ENCODE measurements at places on chromosomes 3 and 15. TPM values are rescaled to one million over a fixed set of nuclear protein-coding genes. Genes with fewer than 3 reads are reported as not detected.

Gene PPM1L
- total RNA-seq: 7.9 TPM

Gene GNAI2
- 218 TPM for total RNA-seq

Gene LAMB2
- total RNA-seq: 121 TPM

Gene TMEM108
- 3.5 TPM for total RNA-seq

Gene EBLN2
- 4.4 TPM for total RNA-seq

Gene MORC1
- total RNA-seq: not detected

Gene EXD1
- total RNA-seq: not detected

Gene PYGO1
- total RNA-seq: 0.83 TPM

Gene CDV3
- total RNA-seq: 167 TPM

Gene LYZL4
- not detected for total RNA-seq

Gene FBLN2
- total RNA-seq: 11.8 TPM

Gene LRRFIP2
- total RNA-seq: 30.7 TPM

DNA sequence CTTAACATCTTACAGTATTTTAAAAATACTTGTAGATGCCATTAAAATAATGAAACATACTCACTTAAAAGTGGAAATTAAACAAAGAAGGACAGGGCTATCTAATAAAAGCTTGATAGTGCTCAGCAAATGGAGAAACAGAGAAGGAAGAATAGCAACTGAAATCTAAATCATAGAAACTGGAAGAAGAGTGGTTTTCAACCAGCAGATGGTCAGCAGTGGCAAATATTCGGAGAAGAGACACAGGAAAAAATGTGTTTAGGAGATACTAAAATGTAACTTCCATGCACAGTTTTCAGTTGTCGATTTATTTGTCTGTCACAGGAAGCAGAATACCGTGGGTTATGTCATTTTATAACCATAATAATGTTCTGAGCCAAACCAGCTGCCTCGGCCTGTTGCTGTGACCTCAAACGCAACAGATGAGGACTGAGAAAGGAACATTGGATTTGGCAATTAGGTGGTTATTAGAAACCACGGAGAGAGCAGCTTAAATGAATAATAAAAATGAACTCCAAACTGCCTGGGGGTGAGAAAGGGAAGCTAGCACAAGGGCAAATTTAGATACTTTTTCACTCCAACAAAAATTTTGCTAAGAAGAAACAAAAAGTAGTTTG lies 246.6 kb upstream of the KCNMB2 start:
- DNase-seq: no peak

DNA sequence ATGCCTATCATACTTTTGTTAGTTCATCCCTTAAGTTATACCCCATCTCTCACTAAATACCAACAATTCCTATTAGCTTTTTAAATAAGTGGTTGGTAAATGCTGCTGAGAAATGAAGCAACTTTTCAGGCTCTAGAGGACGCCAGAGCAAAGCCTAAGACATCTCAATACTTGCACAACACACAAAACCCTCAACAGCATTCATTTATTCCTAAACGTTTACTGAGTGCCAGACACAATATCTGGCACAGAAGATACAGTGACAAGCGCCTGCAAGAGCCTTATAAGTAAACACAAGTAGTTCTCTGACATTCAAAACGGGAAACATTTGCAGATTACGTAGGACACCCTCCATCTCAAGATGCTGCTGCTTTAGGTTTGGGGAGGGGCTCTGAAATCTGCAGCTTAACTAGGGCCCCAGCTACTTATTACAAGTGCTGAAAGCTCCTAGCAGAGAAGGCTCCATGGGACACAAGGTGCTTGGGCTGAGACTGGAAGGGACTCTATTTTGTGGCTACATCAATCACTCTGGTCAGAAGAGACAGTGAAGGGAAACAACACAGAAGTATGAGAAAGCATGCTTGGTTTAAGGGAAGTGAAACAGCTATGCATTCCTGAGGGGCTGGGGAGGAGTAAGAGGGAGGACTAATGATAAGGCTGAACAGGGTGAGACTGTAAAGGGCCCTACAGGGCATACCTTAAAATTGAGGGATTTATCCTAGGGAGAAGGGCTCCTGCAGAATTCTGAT lies 311.3 kb downstream of the PLCL2 start:
- no peak for DNase-seq

GRCh38 chr3:72997421-72997961 lies 880 bp downstream of the PPP4R2 start:
- no peak for DNase-seq

- peak; percentile 82 for DNase-seq
Measured at GRCh38 chr3:149198611-149199010, 23.0 kb downstream of the CP start.

GRCh38 chr15:48693484-48693883 lies 48.0 kb upstream of the FBN1 start:
- DNase-seq: no peak

DNA sequence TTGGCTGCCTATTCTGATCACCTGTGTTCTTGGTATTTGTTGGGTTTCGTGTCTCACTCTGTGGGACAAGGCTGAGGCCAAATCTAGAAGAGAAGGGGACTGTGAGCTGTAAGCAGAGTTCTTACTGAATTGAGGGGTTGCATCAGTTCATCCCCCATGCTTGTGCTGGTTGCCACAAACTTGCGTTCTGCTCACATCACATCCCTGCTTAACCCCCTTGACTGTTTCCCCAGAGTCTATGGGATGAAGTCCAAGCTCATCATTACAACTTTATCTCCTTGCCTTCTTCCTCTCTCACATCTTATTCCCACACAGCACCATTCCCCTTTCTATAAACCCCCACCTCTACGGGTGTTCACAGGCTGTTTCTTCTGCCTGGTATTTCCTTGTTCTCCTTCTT lies 143.8 kb upstream of the ABHD17C start:
- DNase-seq: no peak

DNA sequence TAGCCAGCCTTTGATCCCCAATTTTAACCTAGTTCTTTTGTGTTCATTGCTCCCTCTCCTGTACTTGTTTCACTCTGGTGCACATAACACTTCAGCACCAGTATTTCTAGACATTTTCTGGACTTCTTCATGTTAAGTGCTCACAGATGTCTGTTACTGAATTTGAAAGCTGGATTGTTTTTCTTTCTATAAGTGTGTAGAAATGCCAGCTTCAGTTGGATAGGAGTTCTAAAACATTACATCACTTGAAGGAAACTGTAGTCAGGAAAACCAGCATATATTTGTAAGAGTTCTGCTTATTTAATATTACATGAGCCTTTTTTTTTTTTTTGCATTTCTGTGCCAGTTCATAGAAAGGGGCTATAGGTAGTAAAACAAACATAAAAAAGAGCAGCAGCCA lies 21.6 kb downstream of the QTRT2 start:
- no peak for DNase-seq

DNA sequence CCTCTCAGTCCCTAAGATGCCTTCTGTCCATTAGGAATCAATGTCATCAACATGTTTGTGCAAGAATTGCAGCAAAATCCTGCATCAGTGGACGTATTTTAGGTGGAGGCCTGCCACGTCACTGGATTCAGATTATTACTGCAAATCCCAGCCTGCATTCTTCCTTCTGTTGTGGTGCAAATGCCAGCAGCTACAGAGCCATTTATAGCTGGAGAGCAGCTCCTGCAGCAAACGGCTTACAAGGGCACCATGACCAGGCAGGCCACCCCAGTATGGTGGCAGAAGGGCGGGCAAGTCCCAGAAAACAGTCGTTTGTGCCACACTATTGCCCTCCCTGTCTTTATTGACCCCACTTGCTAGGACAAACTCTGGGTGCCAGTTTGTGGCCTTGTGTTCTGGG lies 74.7 kb downstream of the SNRK start:
- DNase-seq: no peak

- no peak for DNase-seq
Measured at GRCh38 chr15:84836844-84837243, 19.7 kb downstream of the ALPK3 start.

GRCh38 chr3:72347819-72348319 lies 500.4 kb downstream of the SHQ1 start:
- peak; percentile 78 for DNase-seq

DNA sequence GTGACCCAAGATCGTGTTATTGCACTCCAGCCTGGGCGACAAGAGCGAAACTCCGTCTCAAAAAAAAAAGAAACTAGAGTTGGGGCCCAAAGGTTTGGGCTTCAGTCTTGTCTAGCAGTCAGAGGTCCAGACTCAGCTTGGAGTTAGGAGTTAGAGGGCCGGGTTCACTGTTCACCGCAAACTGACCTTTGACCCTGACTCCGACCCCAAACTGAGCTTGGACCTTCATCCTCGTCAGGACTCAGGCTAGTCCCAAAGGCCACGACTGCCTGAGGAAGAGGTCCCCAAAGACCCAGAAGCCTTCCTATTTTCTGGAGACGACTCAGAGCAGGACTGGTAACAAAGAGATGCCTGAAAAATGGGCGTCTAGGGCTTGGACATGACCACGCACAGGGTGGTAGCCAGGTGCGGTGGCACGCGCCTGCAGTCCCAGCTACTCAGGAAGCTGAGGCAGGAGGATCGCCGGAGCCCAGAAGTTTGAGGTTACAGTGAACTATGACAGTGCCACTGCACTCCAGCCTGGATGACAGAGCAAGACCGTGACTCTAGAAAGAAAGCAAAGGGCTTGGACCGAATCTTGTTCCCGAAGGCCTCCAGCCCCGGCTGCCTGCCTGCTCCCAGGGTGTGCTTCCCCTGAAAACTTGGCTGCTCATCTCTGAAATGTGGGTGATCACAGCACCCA lies 22.8 kb upstream of the RPL29 start:
- no peak for DNase-seq

- no peak for DNase-seq
Measured at GRCh38 chr15:35289024-35289617, 204.0 kb upstream of the NANOGP8 start.

- no peak for DNase-seq
Measured at GRCh38 chr15:91491101-91491950, 362.2 kb upstream of the SLCO3A1 start.

- no peak for DNase-seq
Measured at GRCh38 chr15:56798639-56799038, 65.3 kb upstream of the ZNF280D start.

DNA sequence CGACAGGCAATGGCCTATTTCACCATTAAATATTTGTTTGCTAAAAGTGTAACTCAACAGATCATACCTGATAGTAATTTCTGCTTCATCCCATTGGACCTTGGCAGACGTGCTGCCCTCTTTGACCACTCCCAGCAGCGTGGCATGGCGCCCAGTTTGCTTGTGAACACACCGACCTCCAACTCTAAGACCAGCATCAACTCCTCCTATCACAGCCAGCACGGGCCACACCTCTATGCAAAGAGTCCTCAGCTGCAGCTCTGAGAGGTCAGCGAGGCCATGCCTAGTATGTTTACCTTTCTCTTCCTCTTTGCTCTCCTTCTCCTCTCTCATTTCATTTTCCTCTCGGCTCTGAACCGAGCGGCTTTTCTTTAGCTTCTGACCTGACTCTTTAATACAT lies 80.6 kb downstream of the FBXL22 start:
- DNase-seq: no peak

- no peak for DNase-seq
Measured at GRCh38 chr3:100454677-100455076, 37.7 kb upstream of the TMEM45A start.

DNA sequence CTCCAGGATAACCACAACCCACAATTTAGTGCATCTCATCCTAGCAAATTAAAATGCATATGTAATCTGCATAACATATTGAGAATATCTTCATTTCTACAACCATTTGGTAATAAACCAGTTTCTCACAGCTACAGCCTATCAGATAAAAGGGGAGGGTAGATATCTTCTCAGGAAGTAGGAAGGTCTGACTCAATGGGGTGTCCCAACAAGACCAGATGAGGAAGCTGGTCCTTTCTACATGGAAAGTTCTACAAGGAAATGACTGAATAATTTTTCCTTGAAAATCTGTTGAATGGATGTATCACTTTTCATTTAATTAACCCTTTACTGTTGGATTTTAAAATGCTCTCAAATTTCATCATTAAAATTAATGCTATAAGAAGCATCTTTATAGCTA lies 17.4 kb upstream of the TMPRSS7 start:
- no peak for DNase-seq

DNA sequence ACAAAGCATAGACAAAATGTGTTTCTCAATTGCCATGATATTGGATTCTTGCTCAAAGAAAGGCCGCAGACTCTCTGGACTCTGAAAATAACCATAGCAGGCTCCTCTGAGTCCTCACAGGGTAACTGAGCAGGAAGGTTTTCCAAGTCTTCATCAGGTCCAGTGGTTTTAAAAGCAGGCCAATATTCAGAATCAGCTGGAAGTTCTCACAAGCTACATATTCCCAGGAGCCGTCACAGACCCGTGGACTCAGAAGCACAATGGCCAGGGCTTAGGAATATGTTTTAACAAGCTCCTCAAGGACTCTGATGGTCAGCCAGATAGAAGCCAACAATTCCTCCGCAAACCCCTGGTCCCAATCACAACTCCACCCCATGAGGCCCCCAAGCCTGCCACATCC lies 256.1 kb upstream of the ADAMTS9 start:
- DNase-seq: no peak

- DNase-seq: no peak
Measured at GRCh38 chr15:97680606-97681220, 279.8 kb upstream of the ARRDC4 start.

DNA sequence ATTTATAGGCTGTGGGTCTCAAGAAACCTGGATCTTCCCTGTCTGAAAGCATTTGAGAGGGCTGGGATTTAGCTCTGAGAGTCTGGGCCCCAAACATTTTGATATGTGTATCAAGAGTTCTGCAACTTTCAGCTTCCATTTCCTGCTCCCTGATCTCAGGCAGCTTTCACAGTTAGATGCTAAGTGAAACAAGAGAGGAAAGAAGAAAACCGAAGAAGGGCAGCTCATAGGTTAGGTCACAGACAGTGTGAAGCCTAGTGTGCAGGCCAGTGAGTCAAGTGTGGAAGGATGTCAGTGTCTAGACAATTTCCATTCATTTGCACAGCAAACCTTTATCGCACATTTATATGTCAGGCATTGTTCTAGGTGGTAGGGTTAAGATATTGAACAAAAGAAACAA lies 173.6 kb upstream of the PROK2 start:
- no peak for DNase-seq
